Activated CD4-positive, alpha-beta T cell treated with anti-CD3 and anti-CD28 coated beads, Interleukin-2, amount 50 U/mL, for 48 hours (primary cell): ENCODE measurements at places on chromosomes 2 and 18.

DNA sequence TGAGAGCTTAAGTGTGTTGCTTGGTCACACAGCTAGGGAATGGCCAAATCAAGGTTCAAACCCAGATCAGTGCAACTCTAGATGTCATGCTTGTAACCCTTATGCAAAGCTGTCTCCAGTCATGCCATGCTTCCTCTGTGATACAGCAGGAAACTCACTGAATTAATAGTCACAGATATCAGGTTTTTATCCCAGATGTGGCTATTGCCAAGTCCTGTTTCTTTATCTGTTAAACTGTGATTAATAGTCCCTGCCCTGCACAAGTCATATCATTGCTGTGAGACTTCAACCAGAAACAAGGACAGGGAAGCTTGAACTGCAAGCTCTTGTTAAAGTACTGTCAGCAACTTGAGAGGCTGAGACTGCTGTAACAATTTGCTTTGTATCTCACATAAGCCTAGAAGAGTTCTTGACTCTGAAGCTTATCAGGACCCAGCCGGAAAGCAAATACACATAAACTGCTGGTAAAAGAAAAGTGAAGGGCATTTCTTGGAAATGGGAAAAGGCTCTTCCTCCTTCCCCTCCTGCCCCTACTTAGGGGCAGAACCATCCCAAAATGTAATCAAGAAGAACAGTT, 609.0 kb downstream of the DCC start:
- DNase-seq, result no peak

DNA sequence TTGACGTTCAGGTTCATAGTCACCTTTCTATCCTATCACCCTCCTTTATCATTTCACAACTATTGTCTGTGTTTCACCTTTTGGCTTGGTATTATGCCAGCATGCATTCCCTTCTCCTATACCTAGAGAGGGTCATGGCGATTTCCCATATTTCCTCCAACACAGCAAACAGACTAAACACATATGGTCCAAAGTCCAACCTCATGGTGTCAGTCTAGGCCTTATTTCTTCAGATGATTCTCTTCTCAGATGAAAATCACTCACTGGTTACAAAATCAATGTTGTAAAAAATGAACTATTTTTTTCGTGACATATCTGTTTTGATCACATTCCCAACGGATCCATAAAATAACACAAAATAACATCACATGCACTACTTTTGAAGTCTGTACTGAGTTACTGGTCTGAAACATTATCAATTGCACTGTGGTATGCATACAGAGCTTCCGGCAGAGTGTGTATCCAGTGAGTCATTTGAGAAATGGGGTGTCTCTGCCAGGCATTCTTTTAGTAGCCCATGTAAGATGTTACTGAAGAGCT, 204.8 kb upstream of the GALNT5 start:
- no peak for DNase-seq

GRCh38 chr2:6968319-6969100, 51.3 kb downstream of the RNF144A start:
- no peak for DNase-seq

- no peak for DNase-seq
Measured at GRCh38 chr2:19580264-19580663, 221.8 kb upstream of the OSR1 start.

DNA sequence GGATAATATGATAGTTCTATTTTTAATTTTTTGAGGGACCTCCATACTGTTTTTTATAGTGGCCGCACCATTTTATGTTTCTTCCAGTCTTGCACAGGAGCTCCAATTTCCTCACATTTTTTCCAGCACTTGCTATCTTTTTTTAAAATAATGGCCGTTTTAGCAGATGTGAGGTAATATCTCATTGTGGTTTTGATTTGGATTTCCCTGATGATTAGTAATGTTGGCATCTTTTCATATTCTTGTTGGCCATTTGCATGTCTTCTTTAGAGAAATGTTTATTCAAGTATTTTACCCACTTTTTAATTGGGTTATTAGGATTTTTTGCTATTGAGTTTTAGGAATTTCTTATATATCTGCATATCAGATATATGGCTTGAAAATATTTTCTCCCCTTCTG, 29.9 kb upstream of the NAPG start:
- no peak for DNase-seq

- DNase-seq, result no peak
Measured at GRCh38 chr18:354003-354402, 86.2 kb upstream of the THOC1 start.

GRCh38 chr18:63271881-63272299, 47.7 kb downstream of the BCL2 start:
- no peak for DNase-seq

GRCh38 chr18:30150586-30151250, 891.8 kb downstream of the DSC3 start:
- DNase-seq, result no peak

DNA sequence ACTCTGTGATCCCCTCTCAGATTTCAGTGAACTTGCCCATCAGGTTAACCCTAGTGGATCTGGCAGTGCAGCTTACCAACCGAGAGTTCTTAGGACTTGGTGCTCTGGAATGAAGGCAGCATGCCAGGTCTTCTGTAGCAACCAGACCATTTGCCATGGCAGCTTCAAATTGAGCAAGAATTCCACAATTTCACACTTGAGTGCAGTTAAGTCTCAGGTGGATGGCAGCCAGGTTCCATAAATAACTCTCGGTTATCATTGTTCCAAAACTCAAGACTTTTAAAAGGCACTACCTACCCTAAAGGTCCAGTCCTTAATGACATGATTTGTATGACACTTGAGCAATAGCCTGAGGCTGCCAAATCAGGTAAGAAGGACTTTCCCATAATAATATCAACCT, 48.1 kb downstream of the GALNT3 start:
- DNase-seq, result no peak

- DNase-seq, result no peak
Measured at GRCh38 chr18:6509417-6509816, 94.7 kb upstream of the L3MBTL4 start.

DNA sequence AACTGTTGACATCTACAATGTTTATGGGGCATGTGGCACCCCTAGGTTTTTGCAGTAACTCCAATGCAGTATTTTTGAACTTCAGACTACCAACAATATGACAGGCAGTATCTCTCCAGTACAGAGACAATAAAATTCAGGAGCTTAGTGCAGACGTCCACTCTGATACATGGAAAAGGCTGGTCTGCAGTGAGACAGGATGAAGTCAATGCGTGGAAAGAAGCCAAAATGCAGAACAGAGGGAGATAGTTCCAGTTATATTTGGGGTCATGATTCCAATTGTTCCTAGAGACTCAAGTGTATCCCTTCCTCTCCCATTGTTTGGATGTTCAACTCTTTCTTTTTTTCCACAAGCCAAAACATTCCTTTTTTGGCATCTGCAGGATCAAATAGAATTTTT, 18.7 kb upstream of the SMAD2 start:
- DNase-seq, result no peak

DNA sequence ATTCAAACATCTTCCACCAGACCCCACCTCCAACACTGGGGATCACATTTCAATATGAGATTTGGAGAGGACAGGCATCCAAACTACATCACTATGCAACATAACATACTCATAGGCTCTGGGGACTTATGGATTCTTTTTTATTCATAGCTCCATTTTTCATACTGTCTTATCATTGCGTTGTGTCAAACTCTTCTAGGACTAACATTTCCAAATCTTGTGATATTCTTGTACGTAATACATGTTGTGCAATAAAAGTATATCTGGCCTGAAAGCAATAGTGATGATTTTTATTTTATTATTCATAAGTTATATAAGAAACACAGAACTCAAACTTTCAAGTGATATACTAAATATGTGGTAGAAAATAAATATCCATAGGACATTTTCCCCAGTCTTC, 60.6 kb upstream of the ACTR3 start:
- DNase-seq, result no peak

DNA sequence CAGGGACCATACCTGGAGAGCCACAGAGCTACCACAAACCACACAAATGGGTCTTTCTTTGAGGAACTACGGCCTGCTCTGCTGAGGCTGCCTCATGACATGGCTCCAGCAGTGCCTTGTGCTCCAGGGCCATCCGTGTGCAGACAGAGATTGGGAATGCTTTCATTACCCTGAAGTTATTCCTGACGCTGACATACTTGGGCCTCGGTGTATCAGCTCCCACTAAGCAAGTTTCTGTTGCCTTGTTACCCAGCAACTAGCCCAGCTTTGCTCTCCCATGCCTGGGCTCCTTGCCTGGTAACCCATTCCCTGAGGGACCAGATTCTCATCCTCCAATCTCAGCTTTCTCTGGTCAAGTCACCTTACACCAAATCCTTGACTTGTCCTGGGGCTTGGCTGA, 80.3 kb upstream of the FZD7 start:
- DNase-seq, result no peak

DNA sequence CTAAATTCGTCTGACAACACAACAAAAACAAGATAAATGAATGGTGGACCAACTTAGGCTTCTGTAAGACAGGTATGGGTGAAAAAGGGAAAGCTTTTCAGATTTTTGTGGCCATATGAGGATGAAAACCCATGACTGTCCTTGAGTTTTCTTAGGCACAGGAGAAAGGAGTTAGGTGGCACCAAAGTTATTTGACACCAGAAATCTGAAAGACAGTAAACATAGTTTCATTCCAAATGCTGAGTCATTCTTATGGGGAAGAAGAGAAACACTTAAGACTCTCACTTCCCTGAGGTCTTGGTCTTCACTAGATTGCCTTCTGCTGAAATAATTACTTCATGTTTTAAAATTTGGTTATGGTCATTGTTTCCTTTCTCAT, 5.2 kb upstream of the GPD2 start:
- DNase-seq, result no peak

- DNase-seq, result no peak
Measured at GRCh38 chr2:41420219-41420618, 627.6 kb upstream of the PKDCC start.

DNA sequence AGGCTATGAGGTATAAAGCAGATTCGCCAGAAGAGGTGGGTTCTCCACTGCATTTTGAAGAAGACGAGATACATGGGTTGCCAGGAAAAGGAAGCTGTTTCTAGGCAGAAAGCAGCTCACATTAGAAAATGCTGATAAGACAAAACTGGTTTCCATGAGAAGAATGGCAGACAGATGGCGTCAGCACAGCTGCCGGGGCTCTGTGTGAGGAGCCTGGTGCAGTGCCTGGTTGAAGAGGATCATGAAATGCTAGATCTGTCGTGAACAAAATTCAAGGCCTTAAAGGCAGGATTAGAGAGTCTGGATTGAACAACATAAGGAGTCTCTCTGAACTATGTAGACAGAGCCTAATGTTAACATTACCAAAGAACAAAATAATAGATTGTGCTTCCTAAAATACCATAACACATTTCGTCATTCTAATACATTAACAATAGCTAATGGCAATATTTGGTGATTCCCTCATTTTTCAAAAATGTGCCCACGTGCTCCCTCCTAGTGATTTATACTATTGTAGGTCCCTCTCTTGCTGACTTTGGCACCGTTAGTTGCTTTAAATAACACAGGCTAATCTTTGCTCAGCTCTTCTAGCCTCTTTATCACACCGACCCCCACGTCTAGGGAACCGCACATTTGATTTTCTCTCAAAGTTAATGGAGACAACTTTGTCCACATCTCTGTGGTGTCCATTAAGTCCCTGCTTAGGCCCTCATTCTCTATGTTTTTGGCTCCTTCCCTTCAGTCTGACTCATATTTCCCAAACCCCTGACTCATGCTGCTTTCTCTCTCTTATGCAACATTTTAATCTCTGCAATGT, 38.2 kb downstream of the EFEMP1 start:
- DNase-seq, result no peak

GRCh38 chr2:96320728-96321622, 4.1 kb upstream of the ITPRIPL1 start:
- peak; percentile 49 for DNase-seq

GRCh38 chr2:29920130-29920577, 1.2 kb downstream of the ALK start:
- peak; percentile 58 for DNase-seq

DNA sequence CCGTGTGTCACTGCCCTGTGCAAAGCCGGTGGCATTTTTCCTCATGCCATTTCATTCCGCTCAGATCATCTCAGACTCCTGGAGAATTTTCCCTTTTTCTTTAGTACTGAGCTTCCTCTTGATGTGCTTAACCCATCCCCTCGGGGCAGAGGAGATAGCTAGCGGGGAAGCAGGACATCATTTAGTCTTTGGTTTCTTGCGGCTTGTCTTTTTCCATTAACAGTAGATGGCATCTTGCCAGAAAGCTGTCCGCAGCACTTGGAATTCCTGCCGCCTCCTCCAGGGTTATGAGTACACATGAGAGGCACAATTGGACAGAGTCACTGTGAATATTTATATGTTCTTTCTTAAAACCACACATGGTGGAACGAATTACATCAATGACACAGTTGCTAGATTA, 226.6 kb downstream of the ALPK2 start:
- DNase-seq, result no peak
